Fibroblast of the aortic adventitia (primary cell): ENCODE measurements at places on chromosomes 3 and 15. TPM values are rescaled to one million over a fixed set of nuclear protein-coding genes. Genes with fewer than 3 reads are reported as not detected.

- DNase-seq, result peak; percentile 44
These were observed 12.2 kb downstream of the GBE1 start for GRCh38 chr3:81749265-81749664.

GRCh38 chr3:9666704-9667445, 17.6 kb downstream of the MTMR14 start:
- DNase-seq, result no peak

- DNase-seq, result no peak
These were observed 74.0 kb downstream of the COL8A1 start for GRCh38 chr3:99712291-99712954.

GRCh38 chr3:71521021-71521352, 62.5 kb downstream of the FOXP1 start:
- no peak for DNase-seq

DNA sequence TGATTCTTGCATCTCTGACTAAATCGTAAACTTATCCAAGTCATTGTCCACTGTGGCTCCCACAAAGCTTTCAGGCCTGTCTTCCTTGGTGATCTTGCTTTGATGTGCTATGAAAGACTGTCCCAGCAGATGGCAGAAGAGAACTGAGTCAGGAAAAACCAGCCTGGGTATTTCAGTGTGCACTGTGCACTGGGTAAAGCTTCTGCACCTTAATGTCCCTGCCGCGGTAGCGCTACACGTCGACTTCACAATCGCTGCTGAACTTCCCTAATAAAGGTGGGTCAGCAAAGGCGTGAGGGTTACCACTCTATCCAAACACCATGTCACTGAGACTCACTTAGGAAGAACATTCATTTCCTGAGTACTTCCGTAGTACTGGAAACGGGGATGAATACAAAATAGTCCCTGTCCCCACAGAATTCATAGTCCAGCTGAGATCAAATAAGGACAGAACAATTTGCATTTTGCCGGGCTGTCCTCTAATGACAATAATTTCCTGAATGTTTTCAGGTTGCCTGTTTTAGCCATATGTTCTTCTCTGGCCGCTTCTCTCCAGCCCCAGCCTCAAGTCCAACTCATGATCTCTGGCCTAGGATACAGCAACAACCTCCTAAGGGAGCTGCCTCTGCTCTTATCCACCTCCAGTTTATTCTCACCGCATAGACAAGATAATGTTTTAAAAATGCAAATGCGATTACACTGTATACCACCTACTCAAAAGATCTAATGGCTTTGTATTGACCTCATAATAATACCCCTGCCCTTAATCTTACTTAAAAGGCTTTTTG, 83.6 kb upstream of the AKAP13 start:
- peak; percentile 89 for DNase-seq

GRCh38 chr3:110925798-110926197, 145.8 kb upstream of the NECTIN3 start:
- peak; percentile 28 for DNase-seq

DNA sequence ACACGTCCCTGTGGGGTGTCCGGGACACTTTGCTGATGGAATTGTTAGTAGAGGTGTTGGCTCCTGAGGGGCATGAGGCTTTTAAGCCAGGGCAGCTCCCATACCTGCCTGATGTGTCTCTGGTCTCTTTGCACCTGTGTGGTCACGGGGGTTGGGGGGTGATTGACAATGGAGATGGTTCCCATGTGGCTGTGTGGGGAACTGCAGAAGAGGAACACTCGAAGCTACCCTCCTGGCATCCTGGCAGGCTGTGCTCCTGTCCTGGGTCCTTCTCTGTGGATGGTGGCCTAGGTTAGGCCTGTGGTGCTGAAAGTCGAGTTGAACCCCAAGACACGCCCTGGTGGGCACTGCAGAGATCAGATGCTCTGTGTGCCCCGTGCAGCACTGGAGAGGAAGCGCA, 73.4 kb downstream of the HMCES start:
- no peak for DNase-seq

DNA sequence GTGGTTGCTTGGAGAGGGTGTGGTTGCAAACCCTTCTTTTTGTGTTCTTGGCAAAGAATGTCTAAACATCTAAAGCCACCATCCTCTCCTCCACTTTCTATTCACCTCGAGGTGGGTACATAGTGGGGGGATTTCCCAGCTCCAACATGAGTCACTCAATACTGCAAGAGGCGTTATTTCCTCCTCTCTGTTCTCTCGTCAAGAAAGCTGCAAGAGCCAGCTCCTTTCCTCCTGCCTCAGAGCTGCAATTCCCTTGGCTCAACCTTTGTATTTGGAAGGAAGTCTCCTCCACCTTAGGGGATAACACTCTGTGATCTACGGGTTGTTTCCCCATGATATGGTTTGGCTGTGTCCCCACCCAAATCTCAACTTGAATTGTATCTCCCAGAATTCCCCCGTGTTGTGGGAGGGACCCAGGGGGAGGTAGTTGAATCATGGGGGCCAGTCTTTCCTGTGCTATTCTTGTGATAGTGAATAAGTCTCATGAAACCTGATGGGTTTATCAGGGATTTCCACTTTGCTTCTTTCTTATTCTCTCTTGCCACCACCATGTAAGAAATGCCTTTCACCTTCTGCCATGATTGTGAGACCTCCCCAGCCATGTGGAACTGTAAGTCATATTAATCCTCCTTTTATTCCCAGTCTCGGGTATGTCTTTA, 138.4 kb downstream of the PLCL2 start:
- DNase-seq, result no peak

GRCh38 chr15:68484220-68484619, 52.3 kb upstream of the ITGA11 start:
- DNase-seq, result no peak

DNA sequence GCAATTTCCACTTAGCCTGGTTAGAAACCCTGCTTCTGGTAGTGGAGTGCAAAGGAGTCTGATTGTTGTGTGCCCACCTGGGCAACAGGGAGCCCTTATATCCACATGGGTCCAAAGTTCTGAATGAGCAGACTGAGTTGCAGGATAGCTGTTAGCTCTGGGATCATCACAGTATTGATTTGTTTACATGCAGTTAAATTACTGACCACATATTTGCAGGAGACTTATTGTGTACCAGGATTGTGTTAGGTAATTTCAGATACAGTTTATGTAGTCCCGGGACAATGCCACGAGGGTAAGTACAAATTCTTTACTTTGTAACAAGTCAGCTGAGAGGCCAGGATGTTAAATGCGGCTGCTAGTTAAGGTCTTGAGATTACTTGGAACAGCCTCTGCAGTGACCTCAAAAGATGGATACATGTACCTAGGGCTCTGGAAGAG, 18.8 kb downstream of the ARHGEF26 start:
- no peak for DNase-seq

GRCh38 chr15:79659691-79660090, 227.6 kb downstream of the MINAR1 start:
- DNase-seq, result no peak

GRCh38 chr3:188822411-188822810, 349.4 kb upstream of the TPRG1 start:
- no peak for DNase-seq

DNA sequence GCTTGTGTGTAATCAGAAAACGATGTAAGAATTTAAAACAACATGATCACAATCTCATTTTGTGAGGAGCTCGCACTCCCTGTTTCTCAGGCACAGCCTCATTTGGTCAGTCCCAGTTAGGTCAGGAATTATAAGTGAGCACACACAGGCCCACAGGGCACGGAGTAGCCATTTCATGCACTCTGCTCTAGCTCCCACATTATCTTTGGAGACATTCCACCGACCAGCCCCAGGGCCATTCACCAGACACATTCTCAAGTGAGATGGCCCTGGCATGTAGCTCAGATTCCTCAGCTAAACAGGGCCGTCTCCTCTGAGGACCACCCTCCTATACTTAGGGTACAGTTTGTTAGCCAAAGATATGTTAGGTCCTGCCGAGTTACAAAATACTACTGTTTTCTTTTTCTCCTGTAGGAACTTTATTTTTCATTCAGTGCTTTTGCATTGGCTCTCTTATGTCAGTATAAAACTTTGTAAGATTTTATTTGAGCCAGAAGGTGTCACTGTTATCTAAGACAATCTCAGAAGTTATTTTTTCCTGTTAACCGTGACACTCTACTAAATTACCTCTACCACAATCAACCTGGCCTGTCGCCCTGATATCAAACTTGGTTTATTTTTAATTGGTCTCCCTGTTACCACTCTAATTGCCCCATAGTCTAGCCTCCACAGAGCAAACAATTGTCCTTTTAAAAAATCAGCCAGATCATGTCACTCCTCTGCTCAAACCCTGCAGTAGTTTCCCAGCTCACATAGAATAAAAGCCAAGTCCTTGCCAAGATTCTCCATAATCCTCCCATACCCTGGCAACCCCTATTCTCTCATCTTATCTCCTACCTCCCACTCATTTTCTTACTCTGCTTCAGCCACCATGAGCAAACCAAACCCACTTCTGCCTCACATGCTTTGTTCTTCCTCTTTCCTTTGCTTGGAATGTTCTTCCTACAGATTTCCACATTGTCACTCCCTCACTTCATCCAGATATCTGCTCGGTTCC, 105.7 kb downstream of the PPP2R3A start:
- peak; percentile 66 for DNase-seq

- peak; percentile 60 for DNase-seq
These were observed 40.7 kb upstream of the CHST2 start for GRCh38 chr3:143078883-143079282.

- no peak for DNase-seq
These were observed 161.5 kb upstream of the PFN2 start for GRCh38 chr3:150132101-150132749.

DNA sequence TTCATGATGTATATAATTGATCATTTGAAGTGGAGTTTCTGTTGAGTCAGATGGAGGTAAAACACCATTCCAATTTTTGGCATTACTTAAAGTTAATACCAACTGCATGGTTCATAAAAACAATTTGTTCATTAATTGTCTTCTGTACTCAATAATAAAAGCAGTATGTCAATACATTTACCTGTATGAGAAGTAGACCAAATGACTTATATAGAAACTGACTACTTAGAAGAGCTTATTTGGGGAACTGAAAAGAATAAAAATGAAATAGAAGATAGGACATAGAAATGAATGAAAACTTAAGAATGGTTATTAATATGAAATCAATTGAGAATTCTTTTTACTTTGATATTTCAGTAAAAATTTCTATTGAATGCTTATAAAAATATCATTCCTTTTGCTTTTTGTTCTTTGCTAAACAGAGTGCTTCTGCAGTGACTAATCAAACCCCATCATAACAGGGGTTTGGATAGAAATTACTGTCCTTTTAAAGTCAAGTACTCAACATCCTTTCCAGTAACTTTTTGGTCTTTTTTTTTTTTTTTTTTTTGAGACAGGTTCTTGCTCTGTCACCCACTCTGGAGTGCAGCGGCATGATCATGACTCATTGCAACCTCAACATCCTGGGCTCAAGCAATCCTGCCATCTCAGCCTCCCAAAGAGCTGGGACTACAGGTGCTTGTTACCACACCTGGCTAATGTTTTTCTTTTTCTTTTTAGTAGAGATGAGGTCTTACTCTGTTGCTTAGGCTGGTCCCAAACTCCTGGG, 6.5 kb upstream of the CRYBG3 start:
- DNase-seq, result no peak

- no peak for DNase-seq
These were observed 151.8 kb upstream of the HES1 start for GRCh38 chr3:193983846-193984818.

- DNase-seq, result no peak
These were observed 127.6 kb upstream of the MEF2A start for GRCh38 chr15:99438224-99438585.

DNA sequence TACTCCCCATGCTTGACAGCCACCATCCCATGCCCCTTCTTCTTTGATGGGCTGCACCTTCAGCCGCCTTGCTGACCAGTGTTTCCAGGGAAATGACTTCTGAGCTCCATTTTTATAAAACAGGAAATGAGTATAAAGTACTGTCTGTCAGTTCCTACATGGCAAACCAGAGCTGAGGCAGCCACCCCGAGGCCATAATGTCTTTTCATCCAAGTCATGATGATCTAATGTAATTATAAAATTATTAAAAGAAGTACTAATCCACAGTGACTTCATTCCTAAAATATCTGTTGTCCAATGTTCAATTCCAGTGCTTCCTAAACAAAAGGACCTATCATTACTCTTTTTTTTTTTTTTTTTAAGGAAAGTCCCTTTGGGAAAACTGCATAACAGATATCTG, 75.2 kb upstream of the HERC1 start:
- DNase-seq, result peak; percentile 23

DNA sequence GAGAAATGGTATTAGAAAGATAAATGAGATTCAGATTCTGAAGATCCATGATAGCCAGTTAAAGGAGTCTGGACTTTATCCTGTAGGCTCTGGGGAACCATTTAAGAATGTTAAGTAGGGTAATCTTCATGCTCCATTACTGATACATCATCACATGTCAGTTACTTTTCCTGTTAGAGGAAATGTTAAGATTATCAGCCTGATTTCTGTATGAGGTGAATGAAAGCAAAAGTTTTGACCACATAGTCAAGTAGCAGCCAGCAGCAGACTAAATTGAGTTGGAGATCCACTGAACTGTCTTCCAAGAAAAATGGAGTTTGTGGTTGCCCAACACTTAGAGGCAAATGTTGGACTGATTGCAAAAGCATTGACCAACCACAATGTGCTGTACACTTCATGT, 4.7 kb upstream of the COPB2 start:
- peak; percentile 35 for DNase-seq

GRCh38 chr3:48950051-48950450, 31.4 kb downstream of the ARIH2 start:
- no peak for DNase-seq

- DNase-seq, result peak; percentile 57
These were observed 49.4 kb upstream of the SYNPR start for GRCh38 chr3:63228677-63229076.

DNA sequence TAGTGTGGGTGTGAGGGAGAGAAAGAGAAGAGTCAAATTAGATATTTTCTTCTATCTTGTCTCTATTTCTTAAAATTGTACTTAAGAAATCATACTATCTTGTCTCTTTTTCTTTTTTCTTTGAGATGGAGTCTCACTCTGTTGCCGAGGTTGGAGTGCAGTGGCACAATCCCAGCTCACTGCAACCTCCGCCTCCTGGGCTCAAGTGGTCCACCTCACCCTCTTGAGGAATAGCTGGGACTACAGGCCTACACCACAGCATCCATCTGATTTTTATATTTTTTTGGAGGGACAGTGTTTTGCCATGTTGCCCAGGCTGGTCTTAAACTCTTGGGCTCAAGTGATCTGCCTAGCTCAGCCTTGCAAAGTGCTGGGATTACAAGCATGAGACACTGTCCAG, 104.2 kb downstream of the MYO9A start:
- DNase-seq, result no peak

Gene EHD4
- 10.8 and 12.1 TPM in 2 replicates for total RNA-seq

Gene ALDH1A2
- 0.08 and 2.1 TPM in 2 replicates for total RNA-seq

Gene CPNE9
- total RNA-seq, result not detected in 2 replicates

Gene LTF
- total RNA-seq, result not detected in 2 replicates

Gene DUOX2
- not detected in 2 replicates for total RNA-seq

Gene EPHA6
- total RNA-seq, result not detected in 2 replicates

Gene IL12A
- 1.1 and 1.2 TPM in 2 replicates for total RNA-seq

Gene CHST13
- 0.09 TPM in 1 of 2 replicates, not detected in the other for total RNA-seq
